Fibroblast of lung (primary cell): ENCODE measurements at places on chromosomes 6 and 20.
A peak's percentile ranks its signal among the peaks of the same experiment; 100 is the strongest.

GRCh38 chr6:87705070-87705691, 3.1 kb upstream of the AKIRIN2 start:
- no peak for DNase-seq

DNA sequence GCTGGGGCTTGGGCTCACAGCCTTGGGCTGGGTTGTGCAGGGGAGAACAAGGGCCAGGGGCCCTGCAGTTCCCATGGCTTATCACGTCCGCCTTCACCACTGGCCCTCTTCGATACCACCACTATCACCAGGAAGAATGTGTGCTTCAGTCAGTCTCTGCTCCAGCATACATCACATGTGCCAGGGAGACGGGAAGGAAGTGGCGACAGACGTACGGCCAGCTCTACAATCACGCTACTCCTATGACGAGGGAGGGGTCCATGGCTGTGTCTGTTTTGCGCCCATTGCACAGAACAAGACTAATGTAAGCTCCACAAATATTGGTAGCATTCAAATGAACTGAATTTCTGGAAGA, 72.1 kb downstream of the TRAM2 start:
- DNase-seq = no peak

- no peak for DNase-seq
These were observed 901 bp upstream of the TMEM151B start for GRCh38 chr6:44269178-44269920.

DNA sequence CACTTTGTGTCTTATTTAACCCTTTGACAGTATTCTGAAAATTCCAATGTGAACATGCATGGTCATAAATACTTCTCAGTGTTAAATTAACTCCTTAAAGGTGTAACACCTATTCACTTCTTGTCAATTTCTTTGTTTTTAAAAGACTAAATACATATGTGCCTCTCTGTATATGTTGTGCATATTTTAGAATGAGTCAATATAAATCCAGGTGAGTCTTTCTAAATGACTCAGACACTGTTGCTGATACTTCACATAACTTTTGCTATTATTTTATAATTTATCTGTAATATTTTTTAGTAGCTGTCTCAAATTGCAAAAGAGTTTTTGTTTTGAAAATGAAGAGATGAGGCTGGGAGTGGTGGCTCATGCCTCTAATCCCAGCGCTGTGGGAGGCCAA, 36.0 kb downstream of the TIAM2 start:
- no peak for DNase-seq

DNA sequence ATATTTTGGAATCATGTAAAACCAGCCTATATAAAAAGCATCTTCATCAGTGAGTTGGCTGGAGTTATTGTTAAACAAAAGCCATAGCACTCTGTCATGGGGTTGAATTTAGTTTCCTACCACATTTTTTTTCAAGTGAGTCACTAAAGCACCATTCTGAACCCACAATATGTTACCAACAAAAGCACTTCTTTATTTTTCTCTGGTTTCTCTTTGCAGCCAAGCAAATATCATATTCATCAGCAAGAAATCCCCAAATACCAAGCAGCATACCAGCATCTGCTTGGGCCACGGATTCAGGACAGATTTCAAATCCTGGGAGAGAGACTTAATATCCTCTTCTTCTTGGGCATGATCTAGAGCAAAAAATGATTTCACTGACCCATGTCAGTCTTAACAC, 441.4 kb downstream of the BCKDHB start:
- peak; percentile 84 for DNase-seq

- DNase-seq = peak; percentile 53
These were observed 28.1 kb upstream of the AKIRIN2 start for GRCh38 chr6:87729965-87730719.

DNA sequence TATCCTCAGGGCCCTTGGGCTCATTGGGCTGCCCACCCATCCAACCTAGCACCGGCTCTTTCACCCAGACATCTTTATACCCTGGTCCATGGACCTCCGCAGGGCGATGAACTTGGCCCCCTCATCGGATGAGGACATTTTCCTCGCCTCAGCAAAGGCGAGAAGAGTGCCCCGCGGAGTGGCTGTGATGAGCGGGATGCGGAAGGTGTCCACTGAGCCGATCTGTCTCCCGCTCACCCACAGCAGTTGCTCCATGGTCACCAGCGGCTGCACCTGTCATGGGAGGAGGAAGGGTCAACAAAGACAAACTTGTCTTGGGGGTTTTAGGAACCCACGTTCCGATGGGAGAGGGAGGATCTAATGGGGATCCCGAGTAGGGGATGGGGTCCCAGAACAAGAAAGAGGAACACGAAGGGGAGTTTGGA, 690 bp downstream of the NEU1 start:
- no peak for DNase-seq

- DNase-seq = no peak
These were observed 89.5 kb upstream of the SIM1 start for GRCh38 chr6:100554228-100554627.

GRCh38 chr6:110325197-110325596, 33.0 kb downstream of the METTL24 start:
- DNase-seq = peak; percentile 96
